ENCODE measurements at places on chromosomes 13 and 19.

GRCh38 chr13:111531505-111531904 lies 211.1 kb downstream of the TEX29 start:
- DNase-seq, result no peak

GRCh38 chr13:73960474-73960873 lies 173.7 kb downstream of the KLF12 start:
- DNase-seq, result no peak

- no peak for DNase-seq
Observed at GRCh38 chr13:46172531-46172991, 9.4 kb downstream of the LCP1 start.

GRCh38 chr13:25732111-25732865 lies 319.5 kb downstream of the SHISA2 start:
- DNase-seq, result no peak
